Suppressor macrophage treated with lipopolysaccharide for 1 hour (primary cell): ENCODE measurements at places on chromosomes 3 and 15.

DNA sequence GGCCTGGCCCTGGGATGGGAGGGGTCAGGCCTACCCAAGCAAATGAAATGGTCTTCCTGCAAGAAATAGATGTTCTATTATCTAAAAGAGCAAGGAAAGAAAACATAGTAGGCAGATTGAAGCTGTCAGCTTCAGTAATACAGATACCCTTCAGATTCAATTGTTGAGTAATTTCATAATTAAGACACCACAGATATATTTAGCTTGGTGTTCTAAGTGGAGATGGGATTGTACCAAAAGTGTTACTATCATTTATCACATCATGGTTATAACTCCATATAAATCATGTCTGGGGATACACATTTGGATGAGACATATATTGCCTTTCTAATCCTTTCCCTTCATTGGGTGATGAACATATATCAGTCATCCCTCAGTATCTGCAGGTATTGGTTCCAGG, 41.9 kb upstream of the FAH start:
- DNase-seq: no peak

DNA sequence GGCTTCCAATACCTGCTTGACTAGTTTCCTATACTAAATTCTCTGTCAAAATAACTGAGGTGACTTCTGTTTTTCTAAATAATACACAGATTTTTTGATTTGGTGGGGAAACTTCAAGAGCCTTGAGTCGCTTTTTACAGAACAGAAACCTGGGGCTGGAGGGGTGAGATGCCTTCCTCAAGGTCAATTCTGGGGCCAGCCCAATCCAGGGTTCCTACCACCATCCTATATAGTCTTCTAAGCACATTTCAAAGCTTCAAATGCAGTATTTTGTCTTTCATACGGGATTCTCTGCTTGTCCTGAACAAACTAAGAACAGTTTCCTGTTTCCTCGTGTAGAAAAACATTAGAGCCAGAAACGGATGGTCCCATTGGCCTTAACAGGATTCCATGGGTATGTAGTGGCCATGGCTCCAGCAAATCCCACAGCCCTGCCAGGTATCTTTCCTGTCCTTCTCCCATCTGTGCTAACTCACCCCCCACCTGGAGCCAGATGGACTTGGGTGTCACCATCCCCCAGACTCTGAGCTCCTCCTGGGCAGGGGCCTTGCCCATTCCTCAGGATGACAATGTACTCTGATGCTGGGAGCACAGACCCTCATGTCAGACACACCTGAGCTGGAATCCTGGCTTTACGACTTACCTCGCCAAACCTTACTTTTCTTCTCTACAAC, 146.9 kb downstream of the KLF13 start:
- no peak for DNase-seq

- no peak for DNase-seq
Measured at GRCh38 chr15:51075364-51075763, 19.3 kb downstream of the TNFAIP8L3 start.

GRCh38 chr3:23540600-23540999, 265.2 kb upstream of the UBE2E1 start:
- no peak for DNase-seq

- no peak for DNase-seq
Measured at GRCh38 chr15:91338766-91339165, 238.7 kb downstream of the SV2B start.

- no peak for DNase-seq
Measured at GRCh38 chr3:111824351-111824750, 34.7 kb upstream of the PHLDB2 start.

DNA sequence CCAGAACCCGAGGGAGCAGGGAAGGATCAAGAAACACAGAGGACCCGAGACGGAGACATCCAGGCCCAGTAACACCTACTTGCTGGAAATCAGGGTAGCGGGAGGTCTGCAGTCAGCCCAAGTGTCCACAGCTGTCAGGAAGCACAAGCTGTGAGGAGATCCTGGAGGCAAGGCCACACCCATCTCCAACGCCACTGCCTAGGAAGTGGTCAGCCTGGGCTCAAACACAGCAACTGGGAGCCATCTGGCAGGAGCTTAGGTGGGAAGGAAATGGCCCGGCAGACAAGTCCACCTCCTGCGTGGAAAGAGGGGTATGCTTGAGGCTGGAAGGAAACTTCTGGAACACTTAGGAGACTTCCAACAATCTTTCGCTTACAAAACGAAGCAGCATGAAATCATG, 407.1 kb downstream of the VPS13C start:
- DNase-seq: no peak

GRCh38 chr3:141360888-141361598, 7.3 kb upstream of the ZBTB38 start:
- peak; percentile 77 for DNase-seq

GRCh38 chr3:25313286-25313685, 114.8 kb upstream of the RARB start:
- DNase-seq: no peak

GRCh38 chr15:96625256-96625655, 294.8 kb downstream of the NR2F2 start:
- no peak for DNase-seq

DNA sequence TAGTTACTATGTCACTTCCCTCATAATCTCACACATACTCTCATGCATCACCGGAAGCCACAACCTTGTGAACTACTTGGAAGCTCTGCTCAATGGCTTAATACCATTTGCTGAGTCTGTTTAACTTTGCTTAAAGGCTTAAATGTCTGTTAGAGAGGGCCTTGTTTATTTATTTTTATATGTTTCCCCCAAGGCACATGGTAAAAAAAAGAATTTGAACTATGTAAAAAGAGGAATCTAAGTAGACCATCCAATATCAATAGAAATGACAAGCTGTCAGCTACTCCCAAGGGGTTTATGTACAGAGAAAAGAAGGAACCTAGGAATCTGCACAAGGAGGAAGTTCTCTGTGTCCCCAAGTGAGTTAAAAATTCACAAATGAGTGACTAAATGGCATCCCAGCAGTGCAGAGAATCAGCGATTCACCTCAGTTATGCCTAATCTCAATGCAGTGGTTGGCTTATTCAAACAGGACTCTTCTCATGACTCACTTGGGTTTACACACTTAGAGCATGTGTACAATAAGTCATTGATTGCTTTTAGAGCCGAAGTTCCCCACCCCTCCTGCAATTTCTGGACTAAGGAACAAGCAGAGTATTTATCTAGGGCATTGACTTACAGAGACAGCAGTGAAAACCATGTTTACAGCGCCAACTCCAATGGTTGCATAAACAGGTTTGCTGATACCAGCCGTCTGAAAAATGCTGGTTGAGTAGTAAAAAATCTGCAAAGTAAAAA, 24.4 kb downstream of the SLC2A2 start:
- DNase-seq: peak; percentile 37

GRCh38 chr3:188268336-188268735, 114.4 kb downstream of the LPP start:
- DNase-seq: no peak

GRCh38 chr15:77503764-77504163, 83.1 kb downstream of the HMG20A start:
- no peak for DNase-seq

- DNase-seq: peak; percentile 79
Measured at GRCh38 chr15:78422571-78423340, 15.3 kb upstream of the IREB2 start.

- no peak for DNase-seq
Measured at GRCh38 chr15:60526127-60526616, 47.2 kb upstream of the ICE2 start.

DNA sequence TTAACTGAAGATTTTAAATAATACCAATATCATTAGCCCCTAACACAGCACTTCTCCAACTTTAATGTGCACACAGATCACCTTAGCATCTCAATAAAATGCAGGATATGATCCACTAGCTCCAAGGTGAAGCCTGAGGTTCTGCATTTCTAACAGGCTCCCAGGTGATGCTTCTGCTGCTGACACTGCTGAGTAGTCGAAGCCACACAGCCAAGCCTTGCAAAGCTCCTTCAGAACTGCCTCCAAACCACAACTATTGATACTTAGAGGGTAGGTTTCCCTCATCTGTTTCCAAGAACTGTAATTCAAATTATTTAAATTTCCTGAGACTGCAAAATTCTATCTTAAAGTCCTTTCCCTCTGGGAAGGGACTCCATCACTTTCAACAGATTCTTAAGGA, 3.9 kb downstream of the RIOX2 start:
- no peak for DNase-seq

DNA sequence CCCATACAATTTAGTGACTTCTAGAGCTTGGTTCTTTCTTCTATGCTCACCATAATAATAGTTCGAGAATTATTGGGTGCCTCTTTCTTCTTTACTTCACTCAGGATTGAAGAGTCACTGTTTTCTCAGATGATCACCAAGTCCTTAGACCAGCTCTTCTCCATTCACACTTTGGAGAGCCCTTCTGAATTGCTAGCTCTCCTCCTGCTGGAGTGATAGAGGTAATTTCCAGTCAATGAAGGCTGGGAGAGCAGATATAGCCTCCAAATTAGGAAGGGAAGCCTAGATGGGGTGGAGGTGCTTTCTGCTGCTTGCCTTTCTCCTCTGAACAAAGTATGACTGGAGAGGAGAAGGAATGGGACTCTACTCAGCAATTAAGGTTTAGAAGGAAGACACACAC, 10.7 kb upstream of the BBX start:
- DNase-seq: no peak

DNA sequence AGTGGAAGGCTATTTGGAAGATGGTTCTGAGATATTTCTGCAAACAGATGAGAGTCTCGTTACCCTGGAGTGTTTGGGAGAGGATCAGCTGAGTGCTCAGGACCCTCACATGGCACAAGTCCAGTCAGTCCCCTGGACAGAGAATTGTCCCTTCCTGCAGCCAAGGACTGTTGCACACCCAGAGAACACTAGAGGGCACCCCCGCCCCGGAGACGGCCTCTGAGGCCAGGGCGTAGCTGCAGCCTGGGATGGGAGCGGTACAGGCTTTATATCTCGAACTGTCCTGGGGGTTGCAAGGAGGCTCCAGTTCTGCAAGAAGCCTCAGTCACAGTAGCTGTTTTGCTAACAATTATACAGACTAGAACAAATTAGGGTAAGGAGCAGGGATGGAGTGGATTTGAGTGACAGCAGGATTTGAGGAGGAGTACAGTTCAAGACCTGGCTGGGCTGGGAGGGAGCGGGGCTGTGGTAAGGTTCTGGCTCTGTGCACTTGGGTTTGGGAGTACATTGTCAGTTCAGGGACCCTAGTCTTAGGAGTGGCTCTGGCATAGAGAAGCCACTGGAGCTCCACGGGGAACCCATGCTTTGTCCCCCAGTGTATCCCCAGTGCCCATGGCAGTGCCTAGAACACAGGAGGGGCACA, 67.6 kb upstream of the HACD2 start:
- DNase-seq: peak; percentile 79

DNA sequence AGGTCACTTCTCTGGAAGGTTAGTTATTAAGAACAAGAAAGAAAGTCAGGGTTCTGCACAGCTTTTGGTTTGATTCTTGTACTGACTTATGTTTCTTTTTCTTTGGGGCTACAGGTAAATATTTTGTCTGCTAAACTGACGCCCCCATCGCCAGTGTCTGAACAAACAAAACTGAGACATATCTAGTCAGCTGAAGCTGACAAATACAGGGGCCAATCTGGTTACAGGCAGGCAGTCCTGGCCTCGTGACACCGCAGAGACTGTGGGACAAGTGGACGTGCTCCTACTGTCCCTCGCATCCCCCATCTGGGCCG, 4.6 kb upstream of the RPL14 start:
- no peak for DNase-seq
